ENCODE measurements at places on chromosomes 7 and 10. TPM values are rescaled to one million over a fixed set of nuclear protein-coding genes. Genes with fewer than 3 reads are reported as not detected.

IGF2BP3 gene
- not detected for total RNA-seq

BEND7 gene
- total RNA-seq = 11.6 TPM

SHTN1 gene
- 3.2 TPM for total RNA-seq

ADGRA1 gene
- 0.11 TPM for total RNA-seq

NUTM2A gene
- 2.3 TPM for total RNA-seq

NEUROG3 gene
- not detected for total RNA-seq

DNA sequence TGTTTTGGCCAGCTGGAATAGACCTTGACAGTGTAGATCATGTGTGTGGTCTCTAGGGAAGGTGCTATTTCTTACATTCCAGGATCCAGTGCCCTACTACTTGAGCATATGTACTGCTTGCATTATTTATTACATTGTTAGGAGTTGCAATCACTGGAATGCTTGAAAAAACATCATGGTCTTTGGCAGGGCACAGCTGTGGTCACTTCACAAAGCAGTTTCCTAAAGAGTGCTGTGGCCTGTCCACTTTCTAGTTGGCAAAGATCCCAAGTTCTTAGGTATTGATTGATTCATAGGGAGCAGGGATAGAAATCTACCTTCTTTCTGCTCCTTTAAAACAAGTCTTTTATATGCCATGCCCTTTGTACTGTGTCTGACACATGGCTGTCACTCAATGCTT is 4.6 kb downstream of the C7orf25 start:
- no peak for DNase-seq
- H3K27me3 ChIP-seq = no peaks in the 10 kb centered on the region
- no peak overlapping the region for H3K4me3 ChIP-seq

DNA sequence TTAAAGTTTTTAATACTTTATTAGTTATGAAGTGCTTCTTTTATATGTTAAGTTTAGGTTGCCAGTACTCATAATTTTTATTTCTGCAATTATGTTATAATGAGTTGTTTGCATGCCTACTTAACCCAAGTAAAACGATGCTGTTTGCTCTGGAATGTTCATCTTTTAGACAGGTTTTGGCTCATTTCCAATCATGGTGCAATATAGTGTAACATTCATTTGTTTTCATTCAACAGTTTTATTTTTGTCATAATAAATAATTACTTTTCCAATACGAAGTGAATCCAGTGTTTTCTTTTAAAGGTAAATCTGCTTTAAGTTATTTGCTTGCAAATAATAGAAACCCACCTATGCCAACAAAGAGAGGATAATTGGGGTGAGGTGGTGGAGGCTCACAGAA is 22.1 kb downstream of the ARL5B start:
- no peak overlapping the region for H3K4me3 ChIP-seq
- H3K27me3 ChIP-seq = no peaks in the 10 kb centered on the region
- H3K36me3 ChIP-seq = no peaks in the 10 kb centered on the region
- no peak overlapping the region for H3K27ac ChIP-seq

- no peak for DNase-seq
- no peaks in the 10 kb centered on the region for H3K36me3 ChIP-seq
Measured at GRCh38 chr7:6505685-6506559, 45.3 kb downstream of the GRID2IP start.

DNA sequence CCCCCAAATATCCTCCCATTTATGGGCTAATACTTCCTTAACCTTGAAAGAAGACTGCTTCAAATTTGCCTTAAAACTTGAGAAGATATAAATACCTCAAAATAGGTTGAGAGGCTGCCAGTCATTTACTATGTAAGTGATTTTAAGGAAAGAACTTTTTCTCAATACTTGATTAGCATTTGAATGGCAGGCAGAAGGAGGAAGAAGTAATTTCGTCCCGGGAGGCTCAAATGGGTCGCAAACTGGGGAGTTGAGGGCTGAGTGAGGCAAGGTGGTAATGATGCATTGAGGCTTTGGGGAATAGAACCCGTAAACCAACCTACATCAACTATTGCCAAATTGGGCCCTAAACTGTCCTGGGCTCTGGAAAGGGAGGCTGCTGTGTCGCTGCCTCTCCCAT is 11.1 kb downstream of the CAMK1D start:
- no peak for DNase-seq
- no peaks in the 10 kb centered on the region for H3K36me3 ChIP-seq
- no peaks in the 10 kb centered on the region for H3K27me3 ChIP-seq
- H3K27ac ChIP-seq = peak overlapping the region; percentile 41

DNA sequence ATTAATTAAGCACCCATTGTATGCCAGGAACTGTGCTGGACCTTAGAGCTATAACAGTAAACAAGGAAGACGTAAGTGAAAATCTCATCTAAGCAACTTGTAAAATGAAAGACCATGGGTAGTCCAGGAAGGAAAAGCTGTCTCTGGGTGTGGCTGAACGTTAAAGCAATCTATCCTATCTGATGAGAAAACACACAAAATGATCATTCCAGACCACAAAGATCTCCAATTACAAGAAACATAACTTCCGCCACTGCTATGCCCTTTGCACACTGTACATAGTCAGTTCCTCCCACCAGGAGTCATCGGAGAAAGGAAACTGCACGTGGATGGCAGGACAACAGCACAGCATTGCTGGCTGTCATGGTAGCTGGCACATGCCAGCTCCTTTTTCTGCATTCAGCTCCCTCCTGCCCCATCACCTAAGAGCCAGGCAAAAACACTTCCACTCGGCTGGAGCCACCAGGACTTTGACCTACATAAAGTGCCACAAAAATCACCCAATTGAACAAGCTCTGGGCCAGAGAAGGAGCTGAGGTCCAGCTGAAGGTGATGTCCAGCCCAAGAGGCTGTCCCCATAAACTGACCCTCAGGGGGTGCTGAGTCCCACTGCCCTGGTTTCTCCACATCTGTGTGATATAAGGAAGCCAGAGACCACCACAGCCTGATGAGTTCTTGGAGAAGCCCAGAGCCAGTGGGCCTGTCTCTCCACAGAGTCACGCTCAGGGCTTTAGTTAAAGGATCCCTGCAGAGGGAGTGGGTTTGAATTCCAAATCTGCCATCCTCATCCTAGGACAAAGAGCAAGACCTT is 56.4 kb downstream of the STEAP1B start:
- no peak overlapping the region for H3K4me3 ChIP-seq
- peak overlapping the region; percentile 31 for H3K27ac ChIP-seq
- H3K4me1 ChIP-seq = no peaks in the 10 kb centered on the region
- H3K36me3 ChIP-seq = no peaks in the 10 kb centered on the region
- DNase-seq = no peak

DNA sequence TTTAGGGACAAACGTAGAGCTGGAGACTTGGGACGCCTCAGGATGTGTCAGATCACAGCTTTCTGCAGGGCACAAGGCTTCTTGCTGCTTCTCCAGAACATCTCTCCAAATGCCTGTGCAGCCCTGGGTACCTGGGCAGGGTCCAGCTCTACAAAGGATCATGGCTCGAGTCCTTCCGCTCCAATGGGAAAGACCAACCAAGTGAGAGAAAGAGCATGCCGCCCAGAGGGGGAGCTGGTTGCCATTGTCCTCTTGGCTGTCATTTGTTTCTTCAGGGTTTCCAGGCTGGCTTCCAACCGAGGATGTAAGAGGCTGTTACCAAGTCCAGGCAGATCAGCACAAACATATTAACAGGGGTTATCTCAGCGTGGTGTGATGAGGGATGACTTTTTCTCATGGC is 5.6 kb upstream of the LEP start:
- H3K27me3 ChIP-seq = no peaks in the 10 kb centered on the region
- H3K36me3 ChIP-seq = no peaks in the 10 kb centered on the region
- H3K4me1 ChIP-seq = no peaks in the 10 kb centered on the region
- H3K4me3 ChIP-seq = no peak overlapping the region

DNA sequence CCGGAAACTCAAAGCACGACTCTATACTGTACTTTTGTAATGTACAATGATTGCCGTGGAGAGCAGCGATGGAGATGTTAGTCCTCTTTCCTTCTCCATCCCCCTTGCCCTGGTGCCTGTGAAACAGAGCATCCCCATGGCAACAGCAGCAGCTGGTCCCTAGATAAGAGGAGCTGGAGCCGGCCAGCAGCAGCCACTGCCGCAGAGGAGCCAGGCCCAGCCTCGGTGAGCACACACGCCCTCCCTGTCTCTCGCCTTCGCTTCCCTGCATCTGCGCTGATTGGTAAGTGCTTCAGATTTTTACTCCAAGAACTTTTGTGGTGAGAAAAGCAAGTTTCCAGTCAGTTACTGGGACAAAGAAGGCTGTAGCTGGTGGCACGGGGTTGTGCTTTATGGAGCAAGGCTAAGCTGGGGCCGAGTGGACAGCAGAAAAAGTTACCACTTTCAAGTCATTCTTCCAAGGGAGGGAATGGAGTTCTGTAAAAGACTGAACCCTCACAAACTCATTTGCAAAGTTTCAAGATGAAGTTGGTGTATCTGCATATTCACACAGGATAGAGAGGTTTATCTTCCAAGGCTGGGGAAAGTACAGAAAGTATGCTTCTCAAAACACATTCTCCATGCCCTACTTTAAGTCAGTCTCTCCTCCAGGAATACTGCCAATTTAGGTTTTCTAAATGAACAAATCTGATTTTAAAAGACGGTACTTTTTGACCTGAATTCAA is at the start of gene PPP1R17:
Gene PPP1R17, plus strand, starts transcription at position 192 of the 725 bp plus-strand sequence. CDS start 5,227 bp downstream, outside the sequence.
- H3K4me3 ChIP-seq = no peak within 1 kb of the TSS
- H3K27me3 ChIP-seq = no peaks in the 10 kb centered on the region
- no peaks in the 10 kb centered on the region for H3K4me1 ChIP-seq
- DNase-seq = no peak

DNA sequence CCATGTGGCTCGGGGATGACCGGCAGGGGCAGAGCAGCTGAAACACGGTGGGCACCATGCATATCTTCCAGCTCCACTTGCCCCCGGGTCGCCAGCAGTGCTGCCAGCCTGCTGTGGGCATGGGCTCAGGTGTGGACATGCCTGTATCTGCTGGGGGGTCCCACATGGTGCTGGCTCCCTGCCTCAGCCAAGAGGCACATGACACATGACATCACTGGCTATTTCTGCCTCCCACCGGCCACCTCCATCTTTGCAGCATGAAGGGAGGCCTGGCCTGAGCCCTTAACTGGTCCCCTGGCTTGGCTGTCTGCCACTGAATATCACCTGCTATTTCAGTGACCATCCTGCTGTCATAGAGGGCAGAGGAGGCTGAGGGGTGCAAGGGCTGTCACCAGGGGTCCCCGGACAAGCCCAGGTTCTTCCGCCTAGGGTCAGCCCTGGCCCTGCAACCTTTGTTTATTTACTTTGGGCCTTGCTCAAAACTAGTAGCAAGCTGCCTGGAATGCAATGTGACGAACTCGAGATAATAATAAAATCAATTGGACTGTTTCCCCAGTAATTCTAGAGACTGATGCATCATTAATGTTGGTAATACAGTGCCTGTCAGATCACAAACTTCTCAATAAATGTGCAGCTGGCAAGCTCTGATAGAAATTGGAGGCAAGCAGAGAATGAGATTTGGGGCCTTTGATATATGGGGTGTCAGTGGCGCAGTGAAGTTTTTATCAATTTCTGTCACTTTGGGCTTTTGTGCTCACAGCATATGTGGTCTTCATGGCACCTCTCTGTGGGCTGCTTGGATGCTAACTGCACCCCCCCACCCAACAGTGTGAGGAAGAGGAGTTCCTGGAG is 28.5 kb downstream of the ZMIZ1 start:
- H3K27ac ChIP-seq = peak overlapping the region; percentile 84
- no peaks in the 10 kb centered on the region for H3K27me3 ChIP-seq
- DNase-seq = no peak
- no peaks in the 10 kb centered on the region for H3K36me3 ChIP-seq

DNA sequence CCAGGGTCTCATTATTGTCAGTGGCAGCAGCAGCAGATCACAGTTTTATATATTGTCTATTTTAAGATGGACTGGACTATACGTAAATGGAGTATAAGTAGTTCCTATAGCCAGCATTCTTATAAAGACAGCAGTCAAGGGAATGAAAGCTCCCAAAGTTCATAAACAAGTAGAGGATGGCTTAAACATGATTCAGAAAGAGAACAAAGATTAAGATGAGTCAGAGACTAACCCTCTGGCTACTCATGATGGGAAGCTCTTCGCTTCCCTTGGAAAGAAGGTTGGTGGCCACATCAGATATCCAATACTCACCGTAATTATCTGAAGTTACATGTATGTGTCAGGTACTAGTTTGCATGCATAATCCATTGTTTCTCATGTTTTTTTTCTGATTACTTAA is 277.0 kb downstream of the INHBA start:
- H3K36me3 ChIP-seq = no peaks in the 10 kb centered on the region
- H3K27ac ChIP-seq = no peak overlapping the region
- no peaks in the 10 kb centered on the region for H3K4me1 ChIP-seq
- H3K27me3 ChIP-seq = no peaks in the 10 kb centered on the region
- no peak overlapping the region for H3K4me3 ChIP-seq

DNA sequence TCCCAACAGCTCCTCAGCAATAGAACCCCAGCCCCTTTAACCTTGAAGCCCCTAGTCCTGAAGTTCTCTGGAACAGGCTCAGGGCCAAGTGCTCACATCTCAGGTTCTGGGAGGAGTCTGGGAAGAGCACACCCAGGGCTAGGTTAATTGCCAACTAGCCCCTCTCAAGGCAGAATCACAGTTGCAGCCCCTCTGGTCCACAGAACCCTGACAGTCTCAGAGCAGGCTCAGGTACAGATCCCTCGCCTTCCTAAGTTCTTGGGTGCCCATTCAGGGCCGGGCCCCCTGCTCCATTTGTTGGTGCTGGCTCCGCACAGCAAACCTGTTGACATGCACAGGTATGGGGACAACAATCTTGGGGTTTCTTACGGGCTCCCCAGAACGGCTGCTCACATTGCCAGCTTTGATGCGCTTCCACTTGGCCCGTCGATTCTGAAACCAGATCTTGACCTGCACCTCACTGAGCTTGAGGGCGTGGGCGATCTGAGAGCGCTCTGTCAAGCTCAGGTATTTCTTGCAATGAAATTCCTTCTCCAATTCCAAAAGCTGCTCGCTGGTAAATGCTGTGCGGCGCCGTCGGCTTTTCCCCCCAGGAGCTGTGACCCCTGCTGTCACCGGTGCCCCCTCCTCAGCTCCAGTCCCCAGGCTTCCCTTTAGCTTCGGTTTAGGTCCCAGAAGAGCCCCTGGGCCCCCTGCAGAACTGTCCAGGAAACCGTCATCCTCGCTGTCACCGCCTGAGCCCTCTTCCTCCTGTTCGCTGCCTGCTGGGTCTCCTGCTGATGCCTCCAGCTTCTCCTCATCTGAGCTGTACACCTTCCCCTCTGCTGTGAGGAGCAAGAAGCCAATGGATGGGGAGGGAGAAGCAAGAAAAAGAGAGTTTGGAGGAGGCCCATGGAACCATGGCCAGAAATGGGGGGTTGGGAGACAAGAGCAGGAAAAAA is 18.9 kb downstream of the GBX1 start:
- H3K4me1 ChIP-seq = no peaks in the 10 kb centered on the region
- peaks cover 4% of the 10 kb centered on the region for H3K36me3 ChIP-seq
- H3K4me3 ChIP-seq = no peak overlapping the region
- no peaks in the 10 kb centered on the region for H3K27me3 ChIP-seq

DNA sequence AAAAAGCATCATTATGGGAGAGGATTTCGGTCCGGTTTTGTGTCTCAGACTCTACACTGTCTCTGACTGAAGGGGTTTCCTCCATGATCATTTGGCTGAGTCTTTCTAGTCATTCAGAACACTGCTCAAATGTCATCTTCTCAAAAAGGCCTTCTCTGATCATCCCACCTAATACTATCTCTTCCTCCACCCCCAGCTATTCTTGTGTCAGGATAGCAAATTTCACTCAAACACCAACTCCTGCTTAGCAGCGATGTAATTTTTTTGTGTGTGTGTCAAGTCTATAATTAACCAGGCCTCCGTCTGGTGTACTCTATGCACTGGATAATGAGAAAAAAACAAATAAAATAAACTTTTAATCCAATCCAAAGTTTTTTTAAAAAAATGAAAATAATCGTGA is 200.4 kb downstream of the KCND2 start:
- no peaks in the 10 kb centered on the region for H3K36me3 ChIP-seq
- no peak for DNase-seq
- H3K27me3 ChIP-seq = no peaks in the 10 kb centered on the region
- no peak overlapping the region for H3K27ac ChIP-seq
- no peaks in the 10 kb centered on the region for H3K4me1 ChIP-seq

All from right atrium auricular region (tissue), 2 donors.